Panc1 (cell line): ENCODE measurements at places on chromosomes 7 and 10. TPM values are rescaled to one million over a fixed set of nuclear protein-coding genes. Genes with fewer than 3 reads are reported as not detected.
A peak's percentile ranks its signal among the peaks of the same experiment; 100 is the strongest.

The SSC4D gene
- 1.6 TPM for total RNA-seq

The EXOC4 gene
- total RNA-seq = 71.0 TPM

DNA sequence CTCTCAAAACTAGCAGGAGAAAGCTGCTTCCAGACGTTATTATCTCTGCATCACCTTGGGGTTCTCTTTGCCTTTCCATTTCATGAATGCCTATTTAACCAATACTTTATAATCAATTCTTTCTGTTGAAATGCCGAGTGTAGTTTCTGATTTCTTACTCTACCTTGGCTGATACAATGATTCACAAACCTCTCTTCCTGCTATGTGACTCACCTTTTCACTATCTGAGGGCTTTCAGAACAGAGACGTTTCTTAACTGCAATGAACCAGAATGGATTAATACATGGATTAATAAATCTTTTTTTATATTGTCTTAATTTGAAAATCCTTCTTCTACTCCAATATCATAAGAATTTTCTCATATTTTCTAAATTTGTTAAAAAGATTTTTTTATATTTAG lies 46.4 kb upstream of the ZNF746 start:
- H3K27ac ChIP-seq = no peak overlapping the region
- DNase-seq = no peak
- H3K4me1 ChIP-seq = no peaks in the 10 kb centered on the region
- no peak overlapping the region for H3K4me3 ChIP-seq
- H3K27me3 ChIP-seq = no peaks in the 10 kb centered on the region

GRCh38 chr7:131513245-131514061 lies 43.0 kb downstream of the PODXL start:
- no peaks in the 10 kb centered on the region for H3K4me1 ChIP-seq
- H3K27ac ChIP-seq = no peak overlapping the region
- DNase-seq = peak; percentile 75
- no peaks in the 10 kb centered on the region for H3K27me3 ChIP-seq
- H3K4me3 ChIP-seq = no peak overlapping the region
